ENCODE measurements at places on chromosomes 7 and 10.

GRCh38 chr10:13939391-13939790 is 352.6 kb downstream of the PRPF18 start:
- DNase-seq: peak; percentile 75

DNA sequence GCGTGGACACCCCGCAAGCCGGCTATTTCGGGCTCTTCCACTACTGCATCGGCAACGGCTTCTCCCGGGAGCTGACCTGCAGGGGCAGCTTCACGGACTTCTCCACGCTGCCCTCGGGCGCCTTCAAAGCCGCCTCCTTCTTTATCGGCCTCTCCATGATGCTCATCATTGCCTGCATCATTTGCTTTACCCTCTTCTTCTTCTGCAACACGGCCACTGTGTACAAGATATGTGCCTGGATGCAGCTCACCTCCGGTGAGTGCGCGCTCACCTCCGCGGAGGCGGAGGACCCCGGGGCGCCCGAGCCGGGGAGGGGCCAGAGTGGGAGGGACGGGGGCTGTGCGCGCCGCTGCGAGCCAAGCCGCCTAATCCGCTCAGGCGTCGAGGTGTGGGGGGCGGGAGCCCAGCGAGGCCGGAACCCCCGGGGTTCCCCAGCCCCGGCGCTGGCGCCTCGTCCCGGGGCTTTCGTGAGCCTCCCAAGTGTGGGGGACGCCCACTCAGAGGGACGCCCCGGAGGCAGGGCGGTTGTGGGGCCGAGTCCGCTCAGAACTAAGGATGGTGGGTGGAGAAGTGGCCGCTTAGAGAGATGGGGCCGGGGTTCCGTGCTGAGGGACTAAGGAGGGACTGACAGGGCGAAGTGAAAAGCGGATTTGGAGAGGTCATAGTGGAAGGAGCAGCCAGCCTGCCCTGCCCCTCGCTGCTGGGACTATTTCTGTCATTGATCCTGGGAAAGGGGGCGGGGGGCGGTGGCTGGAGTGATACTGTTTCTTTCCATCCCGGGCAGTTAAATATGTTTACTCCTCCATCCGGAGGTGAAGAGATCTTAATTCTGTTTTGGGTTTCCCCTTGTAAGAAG is 795 bp downstream of the LHFPL3 start:
- DNase-seq: no peak

DNA sequence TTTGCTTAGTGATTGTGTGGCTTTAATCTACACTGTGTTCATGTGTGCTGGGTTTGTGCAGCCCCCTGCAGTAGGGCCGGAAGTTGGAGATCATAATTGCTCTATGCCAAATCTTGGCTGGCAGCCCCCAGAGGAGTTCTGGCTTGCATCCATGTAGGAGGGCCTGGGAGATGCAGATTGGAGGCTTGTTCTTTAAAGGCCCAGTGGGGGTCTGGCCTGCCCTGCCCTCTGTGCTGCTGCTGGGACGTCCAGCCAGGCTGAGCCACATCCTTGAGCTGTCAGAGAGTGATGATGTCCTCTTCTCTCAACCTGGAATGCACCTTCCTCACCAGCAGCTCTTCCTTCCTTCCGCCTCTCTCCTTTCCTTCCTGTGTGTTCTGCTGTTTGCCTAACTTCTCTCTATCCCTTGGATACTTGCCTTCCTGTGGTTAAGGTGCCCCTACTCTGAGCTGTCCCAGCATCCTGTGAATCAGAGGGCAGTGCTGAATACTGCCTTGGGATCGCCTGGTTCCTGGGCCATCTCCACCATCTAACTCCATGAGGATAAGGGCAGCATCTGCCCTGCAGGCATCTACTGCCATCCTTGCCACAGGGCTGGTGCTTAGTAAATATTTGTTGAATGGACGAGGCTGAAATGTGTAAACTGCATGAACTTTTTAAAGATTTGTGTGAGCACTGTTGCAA is 30.2 kb downstream of the DOCK1 start:
- peak; percentile 44 for DNase-seq

DNA sequence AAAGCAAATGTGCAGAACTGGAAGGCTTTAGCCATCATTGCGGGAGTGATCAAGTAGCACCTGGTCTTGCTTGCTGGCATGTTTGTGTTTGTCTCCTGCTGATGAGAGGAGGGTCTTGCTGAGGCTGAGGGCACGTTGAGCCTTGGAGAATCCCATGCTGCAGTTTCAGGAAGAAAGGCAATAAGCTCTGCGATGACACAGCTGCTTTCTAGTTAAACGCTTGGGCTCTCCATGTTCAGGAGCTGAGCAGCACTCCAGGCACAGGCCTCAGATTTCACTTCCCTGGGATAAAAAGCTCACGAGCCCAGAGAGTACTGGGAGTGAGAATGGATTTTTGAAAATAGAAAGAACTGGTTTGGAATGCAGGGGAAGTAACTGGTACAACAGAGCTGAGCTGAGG is 100.8 kb downstream of the LRRC18 start:
- DNase-seq: no peak

DNA sequence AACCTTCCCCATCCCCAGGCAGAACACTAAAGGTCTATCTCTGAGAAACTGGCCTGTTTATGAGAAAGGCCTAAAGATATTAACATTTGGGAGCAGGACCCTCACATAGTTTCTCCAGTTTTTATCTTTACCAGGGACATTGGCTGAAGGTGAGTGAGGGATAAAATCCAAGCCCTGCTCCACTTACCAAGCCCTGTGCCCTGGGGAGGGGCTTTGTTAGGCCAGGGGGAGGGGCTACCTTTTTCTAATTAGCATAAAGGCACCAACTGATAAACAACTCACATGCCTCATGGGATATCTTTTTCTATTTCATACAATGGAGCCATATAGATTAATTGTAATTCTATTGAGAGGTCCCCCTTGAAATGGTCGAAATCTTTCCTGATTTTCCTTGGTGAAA is 55.9 kb downstream of the RNLS start:
- no peak for DNase-seq

GRCh38 chr7:1901431-1902210 is 231.5 kb downstream of the ELFN1 start:
- no peak for DNase-seq

DNA sequence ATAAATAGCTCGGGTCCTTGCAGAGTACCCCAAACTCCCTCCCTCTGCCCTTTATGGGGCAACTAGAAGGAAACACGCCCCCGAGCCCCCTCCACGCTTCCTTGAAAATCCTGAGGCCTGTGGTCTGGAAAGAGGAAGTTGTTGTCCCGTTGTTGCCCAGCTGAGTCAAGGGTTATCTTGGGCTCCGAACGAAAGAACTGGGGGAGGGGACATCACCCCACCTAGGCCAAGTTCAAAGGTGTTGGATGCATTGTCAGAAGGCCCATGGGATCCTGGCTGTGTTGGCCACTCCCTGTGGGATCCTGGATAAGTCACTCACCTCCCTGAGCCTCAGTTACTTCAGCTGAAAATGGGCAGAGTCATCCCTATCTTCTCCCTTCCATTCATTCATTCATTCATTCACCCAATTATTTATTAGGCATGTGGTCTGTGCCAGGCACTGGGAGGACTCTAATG is at the start of gene CCL24:
Gene CCL24, minus strand, starts transcription at position 26 of the 456 bp plus-strand sequence. CDS start 91 bp downstream, outside the sequence.
- no peak for DNase-seq

- DNase-seq: no peak
Measured at GRCh38 chr7:29449569-29450260, 113.9 kb upstream of the PRR15 start.

DNA sequence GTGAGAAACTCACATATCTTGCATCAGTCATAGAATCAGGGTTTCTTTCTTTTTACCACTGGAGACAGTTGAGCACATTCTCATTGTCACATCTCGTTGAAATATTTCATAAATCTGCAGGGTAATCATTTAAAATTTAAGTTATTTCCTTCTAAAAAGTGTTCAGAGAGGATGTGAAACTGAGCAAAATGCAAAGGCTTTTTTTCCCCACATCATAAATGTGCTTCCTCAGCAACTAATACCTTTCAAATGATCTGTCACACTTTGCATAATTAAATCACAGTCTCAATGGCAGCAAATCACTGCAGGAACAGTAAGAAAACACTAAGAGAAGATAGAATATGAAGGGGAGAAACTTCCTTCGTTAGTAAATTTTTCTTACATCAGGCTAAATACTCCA is 187.5 kb downstream of the EVX1 start:
- no peak for DNase-seq

GRCh38 chr7:25263337-25263736 is 35.1 kb upstream of the NPVF start:
- peak; percentile 41 for DNase-seq

GRCh38 chr10:69745698-69746097 is 56.0 kb upstream of the COL13A1 start:
- no peak for DNase-seq

GRCh38 chr10:132332433-132332754 is 401 bp downstream of the LRRC27 start:
- DNase-seq: no peak

DNA sequence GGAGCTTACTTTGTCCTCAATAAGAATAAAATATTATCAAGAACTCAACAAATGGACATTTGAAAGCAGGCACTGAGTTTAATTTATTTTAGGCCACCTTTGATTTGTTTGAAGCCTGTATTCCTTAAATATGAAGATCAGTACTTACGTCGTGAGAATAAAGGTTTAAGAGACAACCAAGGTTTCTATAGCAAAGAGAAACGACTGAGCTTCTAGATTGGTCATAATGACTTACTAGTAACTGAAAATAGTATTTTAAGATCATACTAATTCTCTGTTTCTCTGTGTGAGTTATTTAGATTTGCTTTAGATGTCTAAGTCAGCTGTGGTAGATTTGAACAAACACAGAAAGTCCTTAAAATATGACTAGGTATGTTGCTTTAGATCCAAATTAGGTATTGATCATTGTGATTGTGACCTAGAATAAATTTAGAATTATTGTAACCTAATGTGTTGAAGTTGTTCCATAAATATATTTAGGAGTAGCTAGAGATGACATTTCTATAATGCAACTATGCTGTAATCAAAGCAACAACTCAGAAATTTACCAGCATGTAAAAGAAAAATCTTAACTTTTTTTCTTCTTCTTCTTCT is 2.4 kb upstream of the GLCCI1 start:
- DNase-seq: no peak

DNA sequence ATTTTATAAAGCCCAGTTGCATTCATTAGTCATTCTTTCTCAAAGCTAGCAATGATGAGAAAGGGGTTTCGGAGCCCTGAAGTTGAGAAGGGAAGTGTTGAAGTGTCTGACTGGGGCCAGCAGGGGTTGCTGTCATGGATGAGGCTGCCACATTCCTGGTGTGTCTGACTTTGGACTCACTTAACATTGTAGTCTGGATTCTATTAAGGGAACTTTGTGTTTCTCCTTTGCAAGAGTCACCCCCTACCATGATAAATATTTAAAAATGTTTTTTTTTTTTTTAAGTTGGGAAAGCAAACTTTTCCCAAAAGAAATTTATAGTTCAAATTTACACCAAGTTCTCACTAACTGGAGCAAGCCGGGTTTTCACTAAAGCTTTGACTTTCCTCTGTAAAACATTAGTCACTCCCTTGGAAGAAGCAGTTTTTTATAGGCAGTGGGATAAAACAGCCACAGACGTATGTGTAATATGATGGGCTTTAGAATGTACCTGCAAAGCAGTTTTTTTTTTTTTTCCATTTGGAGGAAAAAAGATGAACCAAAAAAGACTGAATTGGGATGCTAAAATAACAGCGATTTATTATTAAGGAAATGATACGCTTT is 243.6 kb downstream of the TWIST1 start:
- peak; percentile 83 for DNase-seq

DNA sequence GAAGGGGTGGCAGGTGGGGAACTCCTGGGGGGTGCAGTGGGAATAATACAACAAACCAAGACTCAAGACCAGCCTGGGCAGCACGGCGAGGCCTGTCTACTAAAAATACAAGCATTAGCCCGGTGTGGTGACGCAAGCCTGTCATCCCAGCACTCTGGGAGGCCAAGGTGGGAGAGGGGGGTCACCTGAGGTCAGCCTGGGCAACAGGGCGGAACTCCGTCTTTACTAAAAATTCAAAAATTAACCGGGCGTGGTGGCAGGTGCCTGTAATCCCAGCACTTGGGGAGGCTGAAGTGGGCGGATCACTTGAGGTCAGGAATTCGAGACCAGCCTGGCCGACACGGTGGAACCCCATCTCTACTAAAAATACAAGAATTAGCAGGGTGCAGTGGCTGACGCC is 48.4 kb upstream of the ELFN1 start:
- no peak for DNase-seq

GRCh38 chr7:69939317-69939716 is 341.0 kb downstream of the AUTS2 start:
- DNase-seq: no peak
